A549 treated with ZK216348 at 1 μM for 4 hours (cell line): ENCODE measurements at places on chromosomes 3 and 15. TPM values are rescaled to one million over a fixed set of nuclear protein-coding genes. Genes with fewer than 3 reads are reported as not detected.

Gene COL8A1
- total RNA-seq: not detected in 5 replicates

Gene C3orf85
- not detected in 5 replicates for total RNA-seq

Gene RPL15
- total RNA-seq: 2,718 to 3,138 TPM (median 2,934 TPM) in 5 replicates

Gene LMAN1L
- not detected in 5 replicates for total RNA-seq

Gene ISLR2
- 0.07 to 0.26 TPM (median 0.21 TPM) in 5 replicates for total RNA-seq

Gene OTOL1
- not detected in 5 replicates for total RNA-seq

Gene LRRC2
- total RNA-seq: not detected in 5 replicates

Gene OSTN
- total RNA-seq: not detected in 5 replicates

Gene NANOGP8
- not detected in 5 replicates for total RNA-seq

Gene TTLL13
- total RNA-seq: 0.11 to 0.43 TPM (median 0.16 TPM) in 4 of 5 replicates, not detected in the other

Gene LRRIQ4
- total RNA-seq: not detected in 5 replicates

Gene RBPMS2
- total RNA-seq: 5.9 to 10.1 TPM (median 8.5 TPM) in 5 replicates

Gene CHRNA7
- 2.8 to 5.2 TPM (median 3.6 TPM) in 5 replicates for total RNA-seq

Gene GOLGB1
- 15.6 to 22.1 TPM (median 16.4 TPM) in 5 replicates for total RNA-seq

Gene ZNF660
- not detected in 5 replicates for total RNA-seq

Gene GASK1A
- total RNA-seq: not detected in 5 replicates

Gene DPPA2
- total RNA-seq: not detected in 5 replicates

Gene TMEM212
- total RNA-seq: not detected in 5 replicates

Gene FSIP1
- 0.33 to 1.0 TPM (median 0.62 TPM) in 5 replicates for total RNA-seq

Gene NEIL1
- 2.2 to 3.5 TPM (median 3.1 TPM) in 5 replicates for total RNA-seq

Gene GOLGA8T
- total RNA-seq: 1.1 to 2.8 TPM (median 2.0 TPM) in 5 replicates

Gene TTC23
- total RNA-seq: 9.1 to 15.8 TPM (median 10.0 TPM) in 5 replicates

Gene EFCAB12
- total RNA-seq: 0.33 to 1.1 TPM (median 0.64 TPM) in 5 replicates

Gene LYZL4
- total RNA-seq: not detected in 5 replicates

Gene TBC1D2B
- 11.0 to 18.2 TPM (median 15.5 TPM) in 5 replicates for total RNA-seq

Gene IQCF5
- not detected in 5 replicates for total RNA-seq

Gene COLQ
- 0.19 to 0.80 TPM (median 0.21 TPM) in 5 replicates for total RNA-seq

Gene APOD
- 0.54 to 1.4 TPM (median 0.93 TPM) in 5 replicates for total RNA-seq

Gene MELTF
- total RNA-seq: 33.5 to 75.3 TPM (median 61.7 TPM) in 5 replicates

Gene TICRR
- total RNA-seq: 10.0 to 14.1 TPM (median 13.3 TPM) in 5 replicates

Gene FBXO40
- not detected in 5 replicates for total RNA-seq

Gene ALS2CL
- total RNA-seq: 7.2 to 9.5 TPM (median 9.0 TPM) in 5 replicates

Gene RHOV
- total RNA-seq: 4.7 to 6.1 TPM (median 5.1 TPM) in 5 replicates

Gene ARHGEF26
- 5.1 to 7.4 TPM (median 6.8 TPM) in 5 replicates for total RNA-seq

Gene PGBD4
- total RNA-seq: 1.1 to 1.8 TPM (median 1.6 TPM) in 5 replicates

Gene MESP1
- total RNA-seq: 1.1 to 10.2 TPM (median 5.1 TPM) in 5 replicates

Gene PLXND1
- total RNA-seq: 66.4 to 104 TPM (median 90.5 TPM) in 5 replicates

Gene SAMD7
- total RNA-seq: not detected in 5 replicates

Gene PRSS50
- total RNA-seq: not detected in 5 replicates
